ENCODE measurements at places on chromosomes 16 and 17.

GRCh38 chr17:75514299-75514918 lies 928 bp downstream of the CASKIN2 start:
- DNase-seq: no peak

DNA sequence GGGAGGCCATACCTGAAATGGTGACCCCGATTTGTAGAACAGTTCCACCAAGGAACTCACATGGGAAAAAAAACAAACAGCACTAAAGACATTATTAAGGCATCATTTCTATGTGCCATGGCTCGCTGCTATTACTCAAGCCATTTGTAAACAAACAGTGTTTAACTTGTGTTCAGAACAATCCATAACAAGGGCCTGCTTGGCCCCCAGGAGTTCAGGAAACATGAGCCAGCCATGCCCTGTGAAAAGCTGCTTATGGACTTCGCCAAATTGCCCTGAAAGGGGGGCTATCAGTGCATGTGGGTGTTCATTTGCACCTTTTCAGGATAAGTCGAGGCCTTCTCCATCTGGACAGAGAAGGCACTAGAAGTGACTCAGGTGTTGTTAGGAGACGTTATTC lies 8.0 kb downstream of the POLR3K start:
- DNase-seq: no peak

GRCh38 chr17:36128411-36128978 lies 24.9 kb downstream of the CCL4 start:
- DNase-seq: no peak

DNA sequence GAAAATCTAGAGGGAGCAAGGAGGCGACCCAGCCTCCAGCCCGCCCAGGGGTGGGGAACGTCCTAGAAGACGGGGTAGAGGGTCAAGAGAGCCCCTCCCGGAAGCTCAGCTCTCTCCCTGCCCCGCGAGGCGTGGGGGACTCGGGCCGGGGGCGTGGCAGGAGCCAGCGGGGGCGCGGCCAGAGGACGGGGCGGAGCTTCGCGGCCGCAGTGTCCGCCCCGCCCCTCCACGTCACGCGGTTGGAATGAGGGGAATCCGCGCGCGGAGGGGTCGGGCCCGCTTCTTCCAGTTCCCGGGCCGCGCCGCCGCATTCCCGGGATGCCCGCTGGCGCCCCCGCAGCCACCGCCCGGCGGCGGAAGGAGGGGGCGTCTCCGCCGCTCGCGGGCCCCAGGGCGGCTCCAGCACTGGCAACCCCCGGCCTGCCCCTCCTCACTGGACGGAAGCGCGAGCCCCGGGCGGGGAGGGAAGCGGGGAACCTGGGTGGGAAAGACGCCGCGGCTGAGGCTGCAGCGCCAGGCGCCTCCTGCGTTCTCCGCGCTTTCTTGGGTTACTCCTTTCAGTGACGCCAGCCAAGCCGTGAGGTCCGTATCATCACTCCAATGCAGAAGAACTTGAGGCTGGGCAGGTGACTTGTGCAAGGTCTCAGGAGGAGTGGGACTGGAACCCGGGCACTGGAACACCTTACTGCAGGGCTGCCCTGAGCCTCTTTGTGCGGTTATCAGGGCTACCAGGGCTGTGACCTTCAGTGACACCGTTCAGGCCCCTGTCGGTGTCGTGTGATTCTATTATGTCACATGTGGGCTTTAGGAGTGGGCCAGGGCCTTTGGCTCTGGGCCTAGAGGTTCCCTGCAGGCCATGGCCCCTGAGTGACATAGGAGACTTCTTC lies 4.3 kb downstream of the MYO1C start:
- peak; percentile 89 for DNase-seq

GRCh38 chr17:34370997-34371395 lies 8.0 kb upstream of the CCL1 start:
- no peak for DNase-seq

- DNase-seq: no peak
Observed at GRCh38 chr16:57637965-57638364, 9.5 kb downstream of the ADGRG1 start.

DNA sequence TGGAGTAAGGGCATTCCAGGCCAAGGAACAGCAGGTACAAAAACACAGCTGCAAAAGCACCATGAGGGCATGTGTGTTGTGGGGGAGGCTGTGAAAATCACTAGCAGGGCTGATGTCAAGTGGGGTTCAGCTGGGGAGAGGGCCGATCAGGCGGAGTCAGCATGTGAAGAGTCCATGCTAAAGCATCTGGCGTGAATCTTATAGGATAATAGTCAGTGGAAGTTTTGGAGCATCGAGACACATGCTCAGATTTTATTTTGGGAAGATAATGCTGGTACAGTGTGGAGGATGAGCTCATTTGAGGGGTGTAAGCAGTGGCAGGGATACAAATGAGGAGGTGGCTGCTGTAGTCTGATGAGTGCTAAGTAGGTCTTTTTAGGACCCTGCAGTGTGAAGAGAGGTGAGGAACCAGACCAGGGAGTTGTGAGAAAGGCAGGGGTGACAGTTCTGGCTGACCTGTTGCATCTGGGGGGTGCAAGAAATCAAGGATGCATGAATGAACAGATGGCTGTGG lies 30.3 kb downstream of the MMD start:
- DNase-seq: no peak

DNA sequence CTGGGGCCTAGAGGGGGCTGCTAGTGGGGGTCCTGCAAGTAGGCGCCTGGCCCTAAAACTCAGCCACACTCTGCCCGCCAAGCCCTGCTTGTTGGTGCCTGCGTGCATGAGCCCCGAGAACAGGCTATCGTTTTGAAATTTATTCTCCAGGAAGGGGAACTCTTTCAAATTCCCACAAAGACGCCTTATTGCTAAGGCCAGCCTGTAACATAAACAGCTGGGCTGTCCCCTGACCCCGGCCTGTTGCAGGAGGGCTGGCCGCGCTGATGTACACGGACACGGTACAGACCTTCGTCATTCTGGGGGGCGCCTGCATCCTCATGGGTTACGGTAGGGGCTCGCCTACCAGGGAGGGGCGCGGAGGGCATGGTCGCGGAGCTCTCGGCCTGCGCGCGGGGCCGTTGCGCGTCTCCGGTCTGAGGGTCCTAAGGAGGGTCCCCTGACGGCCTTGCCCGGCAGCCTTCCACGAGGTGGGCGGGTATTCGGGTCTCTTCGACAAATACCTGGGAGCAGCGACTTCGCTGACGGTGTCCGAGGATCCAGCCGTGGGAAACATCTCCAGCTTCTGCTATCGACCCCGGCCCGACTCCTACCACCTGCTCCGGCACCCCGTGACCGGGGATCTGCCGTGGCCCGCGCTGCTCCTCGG lies 4.3 kb downstream of the SLC5A2 start:
- no peak for DNase-seq

DNA sequence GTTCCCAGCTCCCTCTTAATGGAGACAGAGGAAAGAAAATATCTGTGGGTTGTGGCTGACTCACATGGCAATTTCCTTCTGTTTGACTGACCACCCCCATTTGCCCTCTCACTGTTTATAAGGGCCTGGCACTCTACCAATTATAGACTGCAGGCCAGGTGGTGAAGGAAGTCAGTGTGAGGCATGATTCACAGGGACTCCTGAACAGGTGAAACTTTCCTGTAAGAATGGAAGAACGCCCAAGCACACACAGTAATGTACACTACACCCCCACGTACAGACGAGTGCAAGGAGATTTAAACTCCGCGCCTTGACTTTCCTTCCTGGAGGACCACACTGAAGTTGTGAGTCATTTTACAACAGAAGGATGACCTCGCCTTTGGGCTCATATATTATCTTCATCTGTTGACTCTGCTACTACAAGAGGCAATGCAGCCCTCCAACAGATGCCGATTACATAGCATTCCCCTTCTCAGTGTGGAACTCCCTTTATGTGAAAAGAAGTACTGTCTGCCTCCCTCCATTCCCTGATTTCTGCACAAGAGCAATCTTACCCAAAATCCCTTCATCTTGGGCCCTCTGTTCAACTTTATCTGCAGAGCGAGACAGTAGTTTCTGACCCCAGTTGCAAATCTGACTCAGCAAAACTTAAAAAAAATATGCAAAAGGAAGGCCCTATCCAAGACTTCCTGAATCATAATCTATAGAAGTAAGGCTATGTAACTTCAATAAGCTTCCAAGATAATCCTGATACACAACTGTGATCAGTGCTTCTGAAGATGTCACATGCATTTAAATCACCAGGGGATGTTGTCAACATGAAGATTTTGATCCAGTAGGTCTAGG lies 163.6 kb downstream of the SHISA6 start:
- DNase-seq: no peak

GRCh38 chr17:65181237-65182061 lies 44.3 kb downstream of the RGS9 start:
- no peak for DNase-seq

- no peak for DNase-seq
Observed at GRCh38 chr17:19370493-19370960, 7.8 kb upstream of the MAPK7 start.

GRCh38 chr17:42901535-42902229 lies 1.1 kb downstream of the G6PC1 start:
- no peak for DNase-seq

GRCh38 chr16:80092681-80093080 lies 448.1 kb upstream of the DYNLRB2 start:
- DNase-seq: no peak

GRCh38 chr16:51813609-51814008 lies 662.5 kb upstream of the SALL1 start:
- no peak for DNase-seq

GRCh38 chr17:63550817-63551639 lies 751 bp downstream of the DCAF7 start:
- peak; percentile 48 for DNase-seq

GRCh38 chr16:53100889-53101288 lies 46.1 kb downstream of the CHD9 start:
- DNase-seq: no peak

DNA sequence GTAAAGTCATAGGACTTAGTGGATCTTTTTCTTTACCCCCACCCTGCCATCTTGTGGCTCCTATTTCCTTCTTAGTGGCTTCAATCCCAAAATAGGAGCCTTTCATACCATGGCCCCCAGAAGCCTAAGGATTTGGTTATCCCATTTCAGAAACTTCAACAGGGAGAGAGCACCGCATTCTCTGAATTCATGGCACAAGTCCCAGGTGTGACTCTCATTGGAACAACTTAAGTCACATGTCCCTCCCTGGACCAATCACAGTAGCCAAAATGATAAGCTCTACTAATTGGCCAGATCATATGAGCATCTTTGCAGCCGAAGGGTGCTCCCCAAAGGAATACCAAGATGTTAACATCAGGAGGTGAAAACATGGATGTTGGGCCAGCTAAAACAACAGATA lies 43.2 kb downstream of the AXIN2 start:
- no peak for DNase-seq

GRCh38 chr16:84532855-84533486 lies 28.5 kb upstream of the MEAK7 start:
- no peak for DNase-seq

DNA sequence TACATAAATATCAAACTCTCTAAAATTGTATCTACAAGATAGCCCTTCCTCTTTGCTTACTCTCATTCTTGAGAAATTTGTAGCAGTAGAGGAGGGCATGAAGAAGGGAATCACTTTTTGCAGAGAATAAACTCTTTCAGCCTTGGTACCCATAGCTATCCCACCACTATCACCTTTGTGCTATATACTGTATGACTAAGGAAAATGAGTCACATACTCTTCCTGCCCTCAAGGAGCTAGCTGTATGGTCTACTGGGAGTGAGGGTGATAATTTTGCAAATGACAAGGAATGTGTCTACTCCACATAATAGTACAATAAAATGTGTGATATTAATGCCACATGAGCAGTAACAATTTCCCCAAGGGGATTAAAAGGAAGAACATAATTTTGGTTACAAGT lies 184.6 kb upstream of the WSB1 start:
- no peak for DNase-seq

DNA sequence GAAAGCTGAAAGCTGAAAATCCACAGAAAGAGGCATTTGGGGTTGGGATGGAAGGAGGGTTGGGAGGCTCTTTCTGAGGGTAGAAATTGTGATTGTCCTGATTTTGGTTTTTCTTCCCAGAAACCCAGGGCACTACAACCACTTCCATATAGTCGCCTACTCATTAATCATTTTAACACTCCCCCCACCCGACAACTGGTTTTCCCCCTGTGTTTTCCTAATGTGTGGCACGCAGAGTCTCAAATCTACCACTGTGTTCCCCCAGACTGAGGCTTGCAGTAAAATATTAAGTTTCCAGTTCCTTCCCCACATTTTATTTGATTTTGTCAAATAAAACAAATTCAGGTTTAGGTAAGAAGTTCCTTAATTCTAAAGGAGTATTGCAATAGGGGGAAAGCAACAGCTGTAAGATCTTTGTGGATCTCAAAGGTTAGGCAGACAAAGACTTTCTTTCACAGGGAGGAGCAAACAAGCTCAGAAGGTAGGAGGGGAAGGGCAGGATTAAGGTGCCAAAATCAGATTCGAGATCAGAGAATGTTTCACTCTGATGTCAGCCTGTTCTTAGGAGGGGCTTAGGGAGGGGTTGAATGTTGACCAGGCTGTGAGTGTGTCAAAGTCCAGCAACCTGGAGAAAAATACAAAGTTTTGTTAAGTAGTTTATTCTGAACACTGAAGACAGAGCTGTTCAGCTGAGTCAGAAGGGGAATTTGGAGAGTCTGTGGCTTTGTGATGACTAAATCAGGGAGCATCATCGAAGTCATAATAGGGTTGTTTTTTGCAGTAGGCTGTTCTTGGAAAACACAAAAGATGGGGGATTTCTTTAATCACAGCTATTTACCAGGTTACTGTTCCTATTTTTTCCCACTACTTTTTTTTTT lies 3.6 kb downstream of the ZNF267 start:
- no peak for DNase-seq

- no peak for DNase-seq
Observed at GRCh38 chr16:73951481-73951880, 345.1 kb upstream of the PSMD7 start.

DNA sequence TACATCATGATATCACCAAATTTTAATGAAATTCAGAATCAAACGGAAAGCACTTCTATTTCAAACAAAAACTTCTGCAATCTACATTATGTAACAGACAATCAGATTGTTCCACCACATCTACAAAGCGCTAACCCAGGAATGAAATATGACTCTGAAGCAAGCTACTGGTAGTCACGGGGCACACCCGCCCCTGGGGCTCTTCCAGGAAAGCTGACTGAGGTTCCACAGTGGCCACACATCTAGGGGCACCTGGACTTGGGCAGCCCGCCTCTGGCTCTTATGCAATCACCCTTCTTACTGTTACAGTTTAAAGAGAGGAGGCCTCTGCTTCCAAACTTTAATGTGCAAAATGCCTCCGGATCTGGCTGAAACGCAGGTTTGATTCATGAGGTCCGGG lies 27.5 kb downstream of the ZCCHC14 start:
- no peak for DNase-seq

DNA sequence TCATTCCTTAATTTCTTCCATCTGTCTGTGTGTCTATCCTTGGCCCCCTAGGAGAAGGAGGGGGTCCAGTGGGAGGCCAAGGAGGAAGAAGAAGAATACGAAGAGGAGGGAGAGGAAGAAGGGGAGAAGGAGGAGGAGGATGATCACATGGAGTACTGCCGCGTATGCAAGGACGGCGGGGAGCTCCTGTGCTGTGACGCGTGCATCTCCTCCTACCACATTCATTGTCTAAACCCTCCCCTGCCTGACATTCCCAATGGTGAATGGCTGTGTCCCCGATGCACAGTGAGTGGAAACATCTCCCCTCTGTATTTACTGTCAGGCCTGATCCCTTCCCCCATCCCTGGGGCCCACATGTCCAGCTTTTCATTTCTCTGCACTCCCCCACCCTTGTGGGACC lies 6.3 kb downstream of the CHD3 start:
- DNase-seq: no peak

GRCh38 chr16:72131036-72131435 lies 37.4 kb downstream of the DHX38 start:
- DNase-seq: no peak

Data from neuronal stem cell (in vitro differentiated cells).